Epithelial cell of prostate (primary cell): ENCODE measurements at places on chromosomes 6 and 20.

- no peak for DNase-seq
These were observed 329.5 kb downstream of the PRL start for GRCh38 chr6:21967056-21967974.

- DNase-seq, result no peak
These were observed 139.9 kb downstream of the ADGRG6 start for GRCh38 chr6:142441716-142442115.

DNA sequence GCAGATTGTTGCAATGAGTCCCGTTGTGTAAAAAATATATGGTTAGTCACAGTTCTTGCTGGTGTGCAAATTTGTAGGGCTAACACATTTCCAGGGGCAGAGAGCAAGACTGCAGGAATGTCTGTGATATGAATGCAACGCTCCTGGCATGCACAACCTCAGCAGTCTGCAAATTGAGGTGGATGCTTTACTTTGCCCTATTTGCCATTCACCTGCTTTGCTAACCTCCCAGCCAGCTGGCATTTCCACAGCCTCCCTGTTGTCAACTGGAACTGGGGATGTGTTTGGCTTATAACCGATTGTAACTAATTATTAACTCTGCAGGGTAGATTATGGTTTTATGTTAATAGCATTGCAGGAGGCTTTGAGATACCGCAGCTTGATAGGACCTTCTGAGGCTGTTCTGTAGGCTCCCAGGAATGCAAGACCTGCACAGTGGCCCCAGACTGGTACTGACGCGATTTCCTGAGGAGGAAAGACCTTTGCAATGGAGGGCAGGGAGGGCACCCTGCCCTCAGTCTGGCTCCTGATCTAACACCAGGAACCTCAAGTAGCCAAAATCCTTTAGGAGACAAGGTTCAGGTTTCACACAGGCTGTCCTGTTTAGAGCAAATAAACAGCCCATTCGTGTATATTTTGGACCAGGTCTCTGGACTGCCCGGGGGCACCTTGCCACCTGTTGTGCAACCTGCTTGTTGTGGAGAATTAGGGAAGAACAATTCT lies 53.4 kb downstream of the EDN1 start:
- DNase-seq, result no peak

- DNase-seq, result peak; percentile 84
These were observed 256.5 kb upstream of the RREB1 start for GRCh38 chr6:6851059-6851948.

- no peak for DNase-seq
These were observed 401 bp downstream of the SLC32A1 start for GRCh38 chr20:38724626-38725147.

DNA sequence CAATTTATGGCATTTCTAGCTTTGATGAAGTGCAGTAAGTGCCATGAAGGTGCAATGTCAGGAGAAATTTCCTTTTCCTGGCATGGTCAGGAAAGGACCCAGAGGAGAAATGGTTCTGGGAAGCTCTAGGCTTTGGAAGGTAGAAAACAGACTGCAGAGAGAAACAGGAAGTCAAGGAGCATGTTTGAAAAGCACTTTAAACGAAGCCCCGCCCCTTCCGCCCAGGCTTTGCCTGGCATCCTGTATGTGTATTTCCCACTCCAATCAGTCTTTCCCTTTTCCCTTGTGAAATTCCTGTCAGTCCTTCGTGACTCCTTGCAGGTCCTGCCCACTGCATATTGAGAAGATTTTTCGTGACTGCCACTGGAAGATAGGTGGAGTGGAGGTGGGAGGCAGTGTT lies 320.9 kb upstream of the SASH1 start:
- DNase-seq, result no peak

- no peak for DNase-seq
These were observed 23.9 kb downstream of the RPRD1B start for GRCh38 chr20:38057351-38057972.

DNA sequence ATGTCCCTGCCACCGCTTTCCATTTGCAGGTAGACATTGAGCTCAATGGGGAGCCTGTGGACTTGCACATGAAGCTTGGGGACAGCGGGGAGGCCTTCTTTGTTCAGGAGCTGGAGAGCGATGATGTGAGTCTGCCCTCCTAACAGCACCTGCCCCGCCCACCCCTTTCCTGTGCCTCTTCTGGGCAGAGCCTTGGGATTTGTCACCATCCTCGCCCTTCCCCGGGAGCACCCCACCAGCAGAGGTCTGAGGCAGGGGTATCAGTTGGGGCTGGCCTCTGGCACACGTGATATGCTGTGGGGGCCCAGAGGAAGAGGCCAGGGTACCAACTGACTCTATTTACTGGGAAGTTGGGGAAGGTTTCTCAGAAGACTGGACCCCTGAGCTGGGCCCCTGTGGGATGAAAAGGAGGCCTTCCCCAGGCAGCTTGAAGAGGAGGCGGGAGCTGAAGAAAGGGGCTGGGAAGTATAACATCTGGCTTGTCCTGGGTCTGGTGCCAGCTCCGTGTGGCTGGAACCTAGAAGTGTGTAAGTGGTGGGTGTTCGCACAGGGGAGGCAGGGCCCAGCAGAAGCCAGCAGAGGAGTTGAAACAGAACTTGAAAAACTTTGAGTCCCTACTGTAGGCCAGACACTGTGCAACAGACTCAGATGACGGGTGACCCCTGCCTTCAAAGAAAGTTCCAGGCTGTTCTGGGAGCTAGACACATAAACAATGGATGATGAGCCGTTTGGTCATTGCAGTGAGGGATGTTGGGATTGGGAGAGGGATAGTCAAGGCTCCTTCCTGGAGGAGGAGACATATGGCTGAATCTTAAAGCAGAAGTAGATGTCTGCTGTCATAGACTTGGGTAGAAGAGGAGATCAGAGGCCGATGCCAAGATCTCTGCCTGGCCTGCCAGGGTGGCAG lies 7.2 kb downstream of the LPIN3 start:
- no peak for DNase-seq

DNA sequence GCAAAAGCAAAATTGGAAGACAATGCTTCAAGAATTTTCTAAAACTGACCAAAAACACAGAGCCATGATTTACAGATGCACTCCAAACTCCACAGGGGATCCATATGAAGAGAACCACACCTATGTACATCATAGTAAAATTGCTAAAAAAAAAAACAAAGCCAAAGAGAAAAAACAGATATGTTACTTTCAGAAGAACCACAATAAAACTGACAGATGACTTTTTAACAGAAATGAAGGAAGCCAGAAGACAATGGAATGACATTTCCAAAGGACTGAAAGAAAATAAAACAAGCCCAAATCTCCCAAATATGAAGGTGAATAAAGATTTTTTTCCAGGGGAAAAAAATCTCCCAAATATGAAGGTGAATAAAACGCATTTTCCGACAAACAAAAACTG lies 17.5 kb downstream of the TRERF1 start:
- DNase-seq, result no peak

DNA sequence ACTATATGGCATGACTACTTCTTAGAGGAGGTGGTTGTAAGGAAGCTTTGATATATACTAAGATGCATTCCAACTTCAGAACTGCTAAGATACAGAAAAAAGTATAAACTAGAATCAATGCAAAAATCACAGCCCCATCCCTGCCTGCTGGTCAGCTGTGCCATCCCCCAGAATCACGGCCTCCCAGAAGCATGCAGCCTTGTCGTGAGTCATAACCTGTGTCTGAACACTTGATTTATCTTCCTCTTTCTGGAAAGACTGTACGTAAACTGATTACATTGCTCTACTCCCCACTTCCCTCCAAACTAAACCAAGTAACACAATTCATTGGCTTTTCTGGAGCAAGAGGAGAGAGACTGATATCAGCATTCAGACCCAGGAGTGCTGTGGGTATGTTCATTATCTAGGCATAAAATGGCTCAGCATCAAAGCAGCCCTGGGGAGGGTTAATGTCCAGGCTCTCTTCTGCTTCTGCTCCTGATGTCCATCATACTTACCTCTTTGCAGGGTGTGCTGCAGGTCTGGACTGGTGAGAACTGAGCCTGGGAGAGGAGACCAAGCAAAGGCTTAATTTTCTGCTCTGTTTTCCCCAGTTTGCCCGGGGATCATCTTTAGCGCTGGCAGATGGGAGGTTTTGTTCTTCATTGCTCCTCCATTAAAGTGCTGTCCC lies 18.4 kb downstream of the SCP2D1 start:
- DNase-seq, result no peak

- DNase-seq, result no peak
These were observed 63.2 kb downstream of the FGD2 start for GRCh38 chr6:37068356-37069270.

DNA sequence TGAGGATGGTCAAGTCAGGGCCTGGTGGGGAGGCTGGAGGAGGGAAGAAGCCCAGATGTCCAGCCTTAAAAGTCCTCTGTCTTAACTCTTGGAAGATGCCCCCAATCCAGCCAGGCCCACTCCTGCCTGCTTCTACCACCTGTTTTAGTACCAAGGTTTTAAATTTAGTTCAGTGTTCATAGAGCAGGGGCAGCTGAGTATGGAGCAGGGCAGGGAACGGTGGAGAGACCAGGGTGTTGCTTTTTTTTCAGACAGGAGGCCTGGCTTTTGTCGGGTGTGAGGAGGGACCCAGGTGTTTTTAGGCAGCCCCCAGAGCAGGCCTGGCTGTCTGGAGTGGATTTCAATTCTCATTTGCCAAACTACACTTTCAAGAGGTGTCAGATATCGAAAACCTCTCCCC lies 278.8 kb downstream of the CDC5L start:
- DNase-seq, result no peak

DNA sequence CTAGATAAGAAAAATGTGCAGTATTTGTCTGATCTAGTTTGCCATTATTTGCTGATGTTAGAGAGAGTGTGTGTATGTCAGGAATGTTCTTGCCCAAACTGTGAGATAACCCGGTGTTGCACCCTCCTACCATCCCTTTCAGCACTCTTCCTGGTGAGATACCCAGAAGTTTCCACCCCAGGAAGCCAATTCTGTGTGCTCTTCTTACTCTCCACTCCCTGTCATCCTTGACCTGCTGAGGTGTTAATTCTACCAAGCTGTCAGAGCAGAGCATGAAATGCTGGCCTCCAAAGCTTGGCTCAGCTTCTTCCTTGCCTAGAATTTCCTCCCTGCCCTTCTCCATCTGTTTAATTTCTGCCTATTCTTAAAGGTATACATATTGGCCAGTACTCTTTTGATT lies 237.3 kb upstream of the CNR1 start:
- no peak for DNase-seq

- DNase-seq, result no peak
These were observed 85.9 kb downstream of the SMLR1 start for GRCh38 chr6:130913120-130913519.

DNA sequence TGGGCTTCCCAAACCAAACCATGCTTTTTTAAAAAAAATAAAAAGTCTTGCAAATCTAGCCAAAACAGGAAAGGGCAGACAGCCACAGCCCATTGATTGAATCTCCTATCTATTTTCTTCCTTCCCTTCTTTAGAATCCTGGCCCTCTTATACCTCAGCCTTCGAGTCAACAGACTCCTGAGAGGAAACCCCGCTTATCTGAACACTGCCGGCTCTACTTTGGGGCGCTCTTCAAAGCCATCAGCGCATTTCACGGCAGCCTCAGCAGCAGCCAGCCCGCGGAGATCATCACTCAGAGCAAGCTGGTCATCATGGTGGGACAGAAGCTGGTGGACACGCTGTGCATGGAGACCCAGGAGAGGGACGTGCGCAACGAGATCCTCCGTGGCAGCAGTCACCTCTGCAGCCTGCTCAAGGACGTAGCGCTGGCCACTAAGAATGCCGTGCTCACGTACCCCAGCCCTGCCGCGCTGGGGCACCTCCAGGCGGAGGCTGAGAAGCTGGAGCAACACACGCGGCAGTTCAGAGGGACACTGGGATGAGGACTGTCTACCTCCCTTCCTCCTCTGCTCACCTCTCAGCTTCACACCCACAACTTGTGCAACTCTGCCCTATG lies 10.1 kb upstream of the RTF2 start:
- no peak for DNase-seq

- no peak for DNase-seq
These were observed 13.0 kb downstream of the SERPINB6 start for GRCh38 chr6:2958331-2958711.

GRCh38 chr20:39877788-39878187 lies 811.2 kb downstream of the MAFB start:
- DNase-seq, result no peak
